ENCODE measurements at places on chromosomes 12 and 14. TPM values are rescaled to one million over a fixed set of nuclear protein-coding genes. Genes with fewer than 3 reads are reported as not detected.
A peak's percentile ranks its signal among the peaks of the same experiment; 100 is the strongest.

DNA sequence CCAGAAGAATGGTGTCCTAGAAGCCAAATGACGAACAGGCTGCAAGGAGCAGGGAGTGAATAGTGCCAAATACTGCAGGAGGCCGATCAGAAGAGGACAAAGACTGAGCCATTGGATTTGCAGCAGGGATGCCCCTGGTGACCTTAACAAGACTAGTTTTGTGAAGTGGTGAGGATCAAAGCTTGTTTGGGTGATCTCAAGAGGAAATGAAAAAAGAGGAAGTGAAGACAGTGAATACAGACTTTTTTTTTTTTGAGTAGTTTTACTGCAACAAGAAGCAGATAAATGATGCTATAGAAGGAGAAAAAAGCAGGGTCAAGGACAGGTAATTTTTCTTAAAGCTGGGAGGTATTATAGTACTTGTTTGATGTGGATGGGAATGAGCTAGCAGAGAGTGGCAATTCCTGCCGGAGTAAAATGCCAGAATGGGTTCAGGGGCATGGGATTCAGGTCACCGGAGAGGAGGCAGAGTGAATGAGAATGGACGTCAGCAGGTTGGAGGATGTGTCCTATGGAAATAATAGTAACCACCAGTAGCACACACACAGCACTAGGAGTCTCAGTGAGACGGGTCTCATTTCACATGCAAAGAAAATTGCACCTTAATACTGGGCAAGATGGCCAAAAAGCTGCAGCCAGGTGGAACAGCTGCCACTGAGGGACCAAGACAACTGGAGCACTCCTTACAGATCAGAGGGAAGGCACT is 345.8 kb upstream of the CCDC196 start:
- peak; percentile 72 for DNase-seq

DNA sequence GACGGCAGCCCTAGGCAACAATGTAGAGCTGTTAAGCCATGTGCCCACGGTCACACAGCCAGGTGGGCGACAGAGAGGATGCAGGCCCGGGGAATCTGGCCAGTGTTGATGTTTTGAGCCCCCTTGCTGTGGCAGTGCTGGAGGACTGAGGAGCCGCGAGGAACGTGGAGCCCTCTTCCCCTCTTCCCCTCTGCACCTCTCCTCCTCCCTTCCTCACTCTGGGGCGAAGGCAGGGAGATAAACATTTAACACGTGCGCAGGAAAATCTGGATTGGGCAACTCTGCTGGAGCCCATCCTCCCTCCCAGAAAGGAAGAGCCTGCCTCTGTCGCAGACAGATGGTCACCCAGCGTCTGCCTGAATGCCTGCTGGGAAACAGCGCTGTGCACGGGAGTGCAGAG is 376.8 kb downstream of the FUT8 start:
- DNase-seq = no peak

DNA sequence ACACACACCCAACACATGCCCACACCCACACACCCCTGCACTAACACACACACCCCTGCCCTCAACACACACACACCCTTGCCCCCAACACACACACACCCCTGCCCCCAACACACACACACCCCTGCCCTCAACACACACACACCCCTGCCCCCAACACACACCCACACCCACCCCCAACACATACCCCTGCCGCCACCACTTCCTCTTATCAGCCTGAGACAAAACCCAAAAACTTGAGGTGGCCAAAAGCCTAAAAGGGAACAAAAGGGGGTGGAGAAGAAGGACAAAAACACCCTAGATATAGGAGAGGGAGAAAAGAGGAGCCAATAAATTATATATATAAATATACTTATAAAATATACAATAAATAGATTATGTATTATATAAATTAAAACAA is 9.1 kb upstream of the DEGS2 start:
- DNase-seq = peak; percentile 80

- no peak for DNase-seq
Observed at GRCh38 chr12:76400136-76400535, 51.9 kb upstream of the BBS10 start.

DNA sequence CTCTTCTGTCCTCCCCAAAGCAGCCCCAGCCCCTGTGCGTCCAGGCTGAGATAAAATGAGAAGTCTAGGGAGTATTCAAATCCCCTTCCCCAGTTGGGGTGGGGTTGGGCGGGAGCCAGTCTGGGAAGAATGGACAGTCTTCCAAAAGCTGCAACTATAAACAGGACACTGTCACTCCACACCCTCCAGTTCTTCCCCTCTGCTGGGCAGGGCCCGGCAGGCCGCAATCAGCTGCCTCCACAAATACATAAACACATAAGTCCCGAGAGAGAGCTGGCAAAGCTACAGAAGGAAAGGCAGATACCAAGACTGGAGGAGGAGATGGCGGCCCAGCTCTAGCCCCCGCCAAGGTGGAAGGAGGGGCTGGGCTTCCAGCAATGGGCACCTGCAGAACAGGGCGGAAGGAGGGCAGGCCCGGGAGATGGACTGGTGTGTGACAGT is 12.7 kb downstream of the LTBP2 start:
- DNase-seq = no peak

DNA sequence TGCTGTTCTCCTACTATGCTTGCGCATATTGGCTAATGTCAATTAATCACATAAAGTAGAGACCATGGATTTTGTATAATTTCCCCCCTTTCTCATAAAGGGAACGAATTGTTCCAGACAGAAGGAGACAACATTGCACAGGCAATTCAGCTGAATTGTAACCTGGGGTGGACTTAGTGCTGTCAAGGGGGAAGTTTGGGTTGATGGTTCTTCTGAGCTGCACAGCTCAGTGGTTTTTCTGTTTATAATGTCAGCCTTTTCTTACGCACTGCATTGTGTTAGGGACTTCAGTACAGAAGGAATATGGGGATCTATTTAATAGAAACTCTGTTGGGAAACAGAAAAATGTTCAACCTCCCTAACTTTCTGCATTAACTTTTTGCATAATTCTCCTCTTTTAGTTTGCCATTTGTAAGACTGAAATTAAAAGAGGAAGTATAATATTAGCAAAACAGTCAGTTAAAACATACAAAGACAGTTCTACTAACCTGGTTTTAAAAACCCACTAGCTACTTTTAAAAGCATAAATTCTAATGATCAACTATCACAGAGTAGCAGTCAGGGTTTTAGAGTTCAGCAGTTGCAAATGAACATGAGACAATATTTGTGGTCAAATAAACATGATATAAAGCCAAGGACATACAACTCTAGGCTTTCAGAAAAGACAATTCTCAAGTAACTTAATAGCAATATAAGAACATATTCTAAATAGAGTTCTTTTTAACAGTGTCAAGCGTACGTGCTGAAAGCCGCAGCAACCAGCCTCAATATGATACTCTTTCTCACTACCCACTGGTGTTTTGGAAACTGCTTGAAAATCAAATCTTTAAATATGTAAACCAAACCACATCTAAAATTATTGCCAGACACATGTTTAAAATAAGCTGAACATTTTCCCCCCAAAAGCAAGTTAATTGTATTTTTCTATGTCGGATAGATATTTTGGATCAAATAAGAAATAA is 393.0 kb downstream of the FSCB start:
- DNase-seq = no peak

Gene INHBC
- total RNA-seq = 0.27 TPM

Gene PDE3A
- 0.81 TPM for total RNA-seq

Gene TAS2R9
- total RNA-seq = under 0.01 TPM
